Thoracic aorta (tissue), 2 donors: ENCODE measurements at places on chromosomes 2 and 18. TPM values are rescaled to one million over a fixed set of nuclear protein-coding genes. Genes with fewer than 3 reads are reported as not detected.

DNA sequence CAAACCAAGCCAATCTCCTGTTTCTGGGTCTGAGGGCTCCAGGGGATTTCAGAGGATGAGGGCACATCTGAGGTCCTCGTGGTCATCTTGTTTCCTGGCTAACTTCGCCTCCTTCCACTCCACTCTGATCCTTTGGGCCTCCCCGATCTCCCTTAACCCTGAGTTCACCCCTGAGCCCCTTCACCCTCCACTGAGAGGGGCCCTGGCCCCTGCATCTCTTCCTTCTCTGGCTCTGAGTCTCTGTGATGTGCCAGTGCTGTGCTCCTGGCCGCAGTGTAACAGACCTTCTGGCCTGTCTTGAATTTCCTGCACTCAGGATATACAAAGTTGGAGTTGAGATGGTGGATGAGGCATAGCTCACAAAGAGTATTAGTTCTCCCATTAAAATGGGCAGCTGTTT lies 84.7 kb upstream of the BOD1L2 start:
- no peak overlapping the region for H3K27ac ChIP-seq
- no peak for DNase-seq
- no peaks in the 10 kb centered on the region for H3K4me1 ChIP-seq
- no peaks in the 10 kb centered on the region for H3K36me3 ChIP-seq

DNA sequence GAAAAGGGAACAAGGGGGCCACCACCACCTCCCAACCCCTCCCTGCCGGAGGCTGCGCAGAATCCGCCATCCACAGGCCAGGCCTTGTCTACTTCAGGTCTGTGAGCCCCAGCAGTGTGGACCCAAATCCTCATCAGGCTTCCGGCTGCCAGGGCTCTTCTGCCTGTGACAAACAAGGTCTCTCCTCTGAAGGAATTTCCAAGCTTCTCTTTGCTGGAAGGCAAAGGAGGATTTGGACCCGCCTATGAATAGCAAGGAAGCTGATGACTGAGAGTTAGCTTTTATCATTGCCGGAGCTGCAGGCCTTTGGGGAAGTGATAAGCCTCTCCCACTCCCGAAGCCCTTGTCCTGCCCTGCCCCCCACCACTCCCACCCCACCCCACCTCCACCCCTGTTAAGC lies 93.7 kb upstream of the SH3BP4 start:
- no peak overlapping the region for H3K27ac ChIP-seq
- DNase-seq = no peak
- H3K27me3 ChIP-seq = no peaks in the 10 kb centered on the region
- H3K4me1 ChIP-seq = peaks cover 20% of the 10 kb centered on the region
- no peak overlapping the region for H3K4me3 ChIP-seq

- no peak overlapping the region for H3K4me3 ChIP-seq
- no peaks in the 10 kb centered on the region for H3K4me1 ChIP-seq
- no peak for DNase-seq
- no peak overlapping the region for H3K27ac ChIP-seq
- no peaks in the 10 kb centered on the region for H3K36me3 ChIP-seq
Observed at GRCh38 chr2:40741532-40741931, 289.6 kb upstream of the SLC8A1 start.

DNA sequence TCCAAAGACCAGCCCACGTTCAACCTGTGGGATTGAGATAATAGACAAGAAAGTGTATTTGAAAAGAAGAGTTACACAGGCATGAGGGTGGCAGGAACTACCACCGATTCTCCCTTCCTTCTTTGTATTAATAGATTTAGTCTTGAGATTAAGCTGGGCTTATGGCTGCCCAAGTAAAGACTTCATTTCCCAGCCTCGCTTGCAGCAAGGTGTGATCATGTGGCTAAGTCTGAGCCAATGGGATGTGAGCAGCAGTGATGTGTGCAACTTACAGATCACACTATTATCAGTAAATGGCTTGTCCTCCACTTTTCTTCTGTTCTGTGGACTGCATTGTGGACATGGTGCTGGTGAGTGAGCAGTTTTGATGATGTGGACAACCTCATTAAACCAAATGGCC lies 101.7 kb downstream of the POLR1A start:
- H3K4me1 ChIP-seq = peaks cover 21% of the 10 kb centered on the region
- no peak overlapping the region for H3K4me3 ChIP-seq
- H3K36me3 ChIP-seq = no peaks in the 10 kb centered on the region
- no peak overlapping the region for H3K27ac ChIP-seq
- H3K27me3 ChIP-seq = no peaks in the 10 kb centered on the region

GRCh38 chr2:107553539-107553938 lies 273.2 kb upstream of the RGPD4 start:
- H3K27ac ChIP-seq = no peak overlapping the region
- no peaks in the 10 kb centered on the region for H3K36me3 ChIP-seq
- H3K4me3 ChIP-seq = no peak overlapping the region
- no peaks in the 10 kb centered on the region for H3K4me1 ChIP-seq
- no peaks in the 10 kb centered on the region for H3K27me3 ChIP-seq

DNA sequence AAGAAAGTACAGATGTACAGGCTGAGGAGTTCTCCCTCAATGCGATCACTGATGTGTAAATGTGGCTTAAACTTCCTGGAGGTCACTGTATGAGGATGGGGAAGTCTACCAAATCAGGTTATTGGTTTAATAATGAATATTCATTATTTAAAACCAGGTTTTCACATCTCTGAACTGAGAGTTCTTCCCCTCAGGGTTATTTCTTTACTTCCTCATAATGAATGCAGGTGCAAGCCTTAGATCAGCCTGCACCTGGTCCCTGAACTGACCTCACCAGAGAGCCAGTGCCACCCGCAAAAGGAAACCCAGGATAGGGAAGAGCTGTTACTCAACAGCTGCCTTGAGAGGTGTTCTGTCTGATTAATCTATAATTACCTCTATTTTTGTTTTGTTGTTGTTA lies 369.0 kb downstream of the EPHA4 start:
- H3K36me3 ChIP-seq = no peaks in the 10 kb centered on the region
- H3K27ac ChIP-seq = no peak overlapping the region
- no peaks in the 10 kb centered on the region for H3K4me1 ChIP-seq

- peaks cover 9% of the 10 kb centered on the region for H3K4me1 ChIP-seq
- H3K36me3 ChIP-seq = no peaks in the 10 kb centered on the region
- DNase-seq = no peak
- no peak overlapping the region for H3K27ac ChIP-seq
- no peak overlapping the region for H3K4me3 ChIP-seq
- H3K27me3 ChIP-seq = no peaks in the 10 kb centered on the region
Observed at GRCh38 chr2:45932278-45932975, 281.0 kb downstream of the PRKCE start.

DNA sequence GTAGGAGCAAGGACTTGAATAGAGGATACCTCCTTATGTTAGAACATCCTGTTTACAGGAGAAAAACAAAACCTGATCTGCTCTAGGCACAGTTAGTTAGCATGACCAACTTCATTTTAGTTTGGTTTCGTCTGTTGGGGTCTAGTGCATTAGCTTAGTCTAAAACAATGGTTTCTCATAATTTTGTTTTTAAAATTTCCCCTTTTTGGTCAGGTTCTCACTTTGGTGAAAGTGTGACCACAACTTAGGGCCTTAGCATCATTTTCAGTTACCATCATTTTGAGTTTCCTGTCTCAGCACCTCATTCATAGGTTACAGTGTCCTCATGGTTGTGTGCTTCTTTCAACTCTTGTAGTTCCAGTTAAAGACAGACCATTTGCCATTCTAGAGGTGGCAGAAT lies 1277.0 kb upstream of the SLC39A10 start:
- no peaks in the 10 kb centered on the region for H3K36me3 ChIP-seq
- H3K4me3 ChIP-seq = no peak overlapping the region
- no peak overlapping the region for H3K27ac ChIP-seq

- H3K36me3 ChIP-seq = no peaks in the 10 kb centered on the region
- H3K4me3 ChIP-seq = no peak overlapping the region
- DNase-seq = no peak
- no peaks in the 10 kb centered on the region for H3K27me3 ChIP-seq
- no peaks in the 10 kb centered on the region for H3K4me1 ChIP-seq
Observed at GRCh38 chr2:150441784-150442183, 45.7 kb downstream of the RND3 start.

DNA sequence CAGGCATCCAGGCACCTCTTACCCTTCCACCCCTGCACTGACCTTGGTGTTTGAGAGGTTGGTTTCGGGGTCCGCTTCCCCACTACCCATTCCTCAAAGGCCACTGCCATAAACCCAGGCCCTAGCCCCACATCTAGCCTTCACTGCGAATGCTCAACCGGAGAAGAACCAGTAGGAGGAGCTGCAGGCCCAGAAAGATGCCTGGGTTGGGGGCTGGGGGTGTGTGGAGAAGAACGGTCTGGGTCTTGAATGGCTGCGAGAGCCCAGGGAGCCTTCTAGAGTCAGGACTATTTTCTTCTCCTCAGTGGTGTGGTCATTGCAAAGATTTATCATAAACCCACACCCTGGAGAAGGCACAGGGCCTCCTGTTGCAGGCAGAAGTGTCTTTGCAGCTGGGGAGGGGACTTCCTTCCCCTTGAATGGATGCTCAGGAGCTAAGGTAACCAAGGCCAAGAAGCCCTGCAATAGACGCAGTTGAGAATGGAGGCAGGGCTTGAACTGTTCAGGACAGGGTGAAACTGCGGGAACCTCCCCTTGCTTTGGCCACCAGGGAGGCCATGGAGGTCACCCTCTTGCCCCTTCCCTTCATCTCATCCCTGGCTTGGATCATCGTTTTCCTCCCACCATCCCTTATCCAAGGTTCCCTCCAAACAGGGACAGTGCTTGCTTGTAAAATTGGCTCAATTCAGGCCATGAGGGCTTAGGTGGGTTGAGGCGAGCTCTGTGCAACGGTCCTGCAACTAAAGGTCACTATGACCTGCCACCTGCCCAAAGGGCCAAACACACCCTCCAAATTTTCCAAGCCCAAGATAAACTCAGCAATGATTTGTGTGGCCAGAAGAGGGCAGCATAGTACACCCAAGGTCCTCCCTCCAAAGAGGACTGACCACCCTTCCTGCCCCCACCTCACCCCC lies 20.9 kb downstream of the THNSL2 start:
- DNase-seq = no peak
- H3K4me1 ChIP-seq = no peaks in the 10 kb centered on the region
- no peak overlapping the region for H3K27ac ChIP-seq
- H3K4me3 ChIP-seq = no peak overlapping the region

DNA sequence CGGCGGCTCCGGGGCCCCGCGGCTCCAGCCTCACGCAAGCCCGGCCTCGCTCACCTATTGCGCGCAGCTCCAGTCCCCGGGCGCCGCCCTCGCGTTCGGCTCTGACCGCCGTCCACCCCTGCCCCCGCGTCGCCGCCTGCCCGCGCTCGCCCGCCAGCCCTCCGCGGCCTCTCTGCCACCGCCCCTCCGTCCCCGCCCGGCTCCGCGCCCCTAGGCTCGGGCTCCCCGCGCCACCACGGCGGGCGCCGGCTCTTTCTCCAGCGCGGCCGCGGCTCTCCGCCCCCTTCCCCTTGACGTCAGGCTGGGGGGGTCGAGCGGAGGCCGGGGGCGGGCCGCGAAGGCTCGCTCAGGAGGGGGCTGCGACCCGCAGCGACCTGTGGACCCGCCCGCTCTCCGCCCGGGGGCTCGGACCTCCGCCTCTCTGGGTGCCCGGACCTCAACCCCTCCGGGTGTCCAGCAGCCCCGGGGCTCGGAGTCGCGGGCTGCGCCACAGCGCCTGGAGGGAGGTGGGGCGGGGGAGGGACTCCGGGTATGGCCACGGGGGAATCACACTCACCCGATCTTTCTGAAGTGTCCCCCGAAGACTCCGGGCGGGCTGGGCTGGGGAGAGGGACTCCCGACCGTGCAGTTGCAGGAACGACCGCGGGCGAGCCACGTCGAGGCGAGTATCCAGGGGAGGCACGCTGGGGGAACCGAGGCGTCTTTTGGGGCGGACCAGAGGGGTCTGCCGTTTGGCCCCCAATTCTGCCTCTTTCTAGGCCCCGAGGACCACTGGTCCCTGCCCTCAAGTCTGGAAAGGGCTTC lies at the start of gene SEMA4C:
Gene SEMA4C (minus strand): TSS at position 259 of the 804 bp plus-strand sequence. CDS start 2,194 bp downstream, outside the sequence.
- peaks cover 22% of the 10 kb centered on the region for H3K36me3 ChIP-seq
- H3K27ac ChIP-seq = peak within 1 kb of the TSS; percentile 99
- no peak for DNase-seq
- peaks cover 33% of the 10 kb centered on the region for H3K4me1 ChIP-seq
- H3K4me3 ChIP-seq = peak within 1 kb of the TSS; percentile 97

GRCh38 chr2:231717281-231718171 lies 9.2 kb downstream of the PTMA start:
- no peak overlapping the region for H3K4me3 ChIP-seq
- no peak for DNase-seq
- H3K27me3 ChIP-seq = no peaks in the 10 kb centered on the region
- H3K36me3 ChIP-seq = peaks cover 3% of the 10 kb centered on the region

GRCh38 chr18:23281626-23282436 lies 146.5 kb downstream of the CABLES1 start:
- DNase-seq = no peak
- H3K36me3 ChIP-seq = no peaks in the 10 kb centered on the region
- H3K4me1 ChIP-seq = peaks cover 3% of the 10 kb centered on the region
- no peak overlapping the region for H3K27ac ChIP-seq
- no peaks in the 10 kb centered on the region for H3K27me3 ChIP-seq

DNA sequence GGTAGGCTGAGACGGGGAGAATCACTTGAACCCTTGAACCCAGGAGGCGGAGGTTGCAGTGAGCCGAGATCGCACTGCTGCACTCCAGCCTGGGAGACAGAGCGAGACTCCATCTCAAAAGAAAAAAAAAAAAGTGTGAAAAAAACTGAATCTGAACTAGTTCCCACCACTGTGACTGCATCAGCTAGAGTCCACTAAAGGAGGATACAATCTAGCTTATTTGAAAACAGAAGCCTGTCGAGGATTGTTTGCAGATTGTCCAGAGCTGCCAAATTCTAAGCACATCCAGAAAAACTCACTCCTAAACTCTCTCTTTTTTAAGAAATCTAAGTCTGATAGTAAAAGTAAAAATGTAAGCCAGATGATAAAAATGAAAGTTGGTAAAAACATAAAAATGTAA lies 10.6 kb downstream of the GFPT1 start:
- no peaks in the 10 kb centered on the region for H3K27me3 ChIP-seq
- H3K4me1 ChIP-seq = peaks cover 7% of the 10 kb centered on the region
- no peak overlapping the region for H3K27ac ChIP-seq
- DNase-seq = no peak
- no peak overlapping the region for H3K4me3 ChIP-seq

DNA sequence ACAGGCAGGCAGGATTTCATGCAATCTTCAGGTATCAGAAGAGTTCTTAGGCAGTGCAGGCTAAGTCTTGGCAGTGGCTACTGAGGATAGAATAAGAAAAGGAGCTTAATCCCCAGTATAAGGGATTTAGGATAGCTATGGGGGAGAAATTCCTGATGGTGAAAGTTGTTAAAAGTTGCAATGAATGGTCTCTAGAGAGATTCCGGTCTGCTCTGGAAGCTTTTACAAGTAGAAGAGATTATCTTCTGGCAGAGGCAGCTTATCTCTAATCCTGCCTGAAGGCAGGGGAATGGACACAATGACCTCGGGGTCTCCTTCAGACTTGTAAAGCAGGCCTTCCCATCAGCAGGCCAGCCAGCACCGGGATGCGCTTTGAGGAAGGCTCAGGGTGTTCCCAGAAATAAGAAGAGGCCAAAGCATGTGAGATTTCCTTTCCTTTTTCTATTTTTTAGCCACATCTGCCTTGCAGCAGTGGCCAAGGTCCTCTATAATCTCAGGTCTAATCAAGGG lies 253.9 kb upstream of the KLHL29 start:
- peaks cover 11% of the 10 kb centered on the region for H3K4me1 ChIP-seq
- no peak overlapping the region for H3K27ac ChIP-seq
- no peak for DNase-seq
- H3K36me3 ChIP-seq = no peaks in the 10 kb centered on the region

Gene SEPTIN2
- total RNA-seq = 289 TPM

Gene LCT
- not detected for total RNA-seq

Gene LYPD6
- 0.28 TPM for total RNA-seq

Gene SPATA3
- total RNA-seq = not detected

Gene TET3
- total RNA-seq = 15.8 TPM

Gene KCNJ3
- 2.8 TPM for total RNA-seq

Gene EMX1
- not detected for total RNA-seq
